ENCODE measurements at places on chromosomes 1 and 21. TPM values are rescaled to one million over a fixed set of nuclear protein-coding genes. Genes with fewer than 3 reads are reported as not detected.

- H3K27ac ChIP-seq = no peak overlapping the region
- H3K27me3 ChIP-seq = no peaks in the 10 kb centered on the region
- H3K4me1 ChIP-seq = peaks cover 8% of the 10 kb centered on the region
- DNase-seq = peak; percentile 21
- H3K4me3 ChIP-seq = no peak overlapping the region
Observed at GRCh38 chr21:36126208-36126565, 8.7 kb upstream of the CBR3 start.

- no peak overlapping the region for H3K4me3 ChIP-seq
- no peak overlapping the region for H3K27ac ChIP-seq
- H3K36me3 ChIP-seq = no peaks in the 10 kb centered on the region
- no peaks in the 10 kb centered on the region for H3K27me3 ChIP-seq
- DNase-seq = no peak
- H3K4me1 ChIP-seq = no peaks in the 10 kb centered on the region
Observed at GRCh38 chr1:182035097-182035770, 26.3 kb downstream of the ZNF648 start.

GRCh38 chr1:172421974-172422604 lies 1.6 kb downstream of the C1orf105 start:
- DNase-seq = no peak
- no peak overlapping the region for H3K27ac ChIP-seq
- no peaks in the 10 kb centered on the region for H3K4me1 ChIP-seq
- no peaks in the 10 kb centered on the region for H3K36me3 ChIP-seq
- H3K27me3 ChIP-seq = no peaks in the 10 kb centered on the region

DNA sequence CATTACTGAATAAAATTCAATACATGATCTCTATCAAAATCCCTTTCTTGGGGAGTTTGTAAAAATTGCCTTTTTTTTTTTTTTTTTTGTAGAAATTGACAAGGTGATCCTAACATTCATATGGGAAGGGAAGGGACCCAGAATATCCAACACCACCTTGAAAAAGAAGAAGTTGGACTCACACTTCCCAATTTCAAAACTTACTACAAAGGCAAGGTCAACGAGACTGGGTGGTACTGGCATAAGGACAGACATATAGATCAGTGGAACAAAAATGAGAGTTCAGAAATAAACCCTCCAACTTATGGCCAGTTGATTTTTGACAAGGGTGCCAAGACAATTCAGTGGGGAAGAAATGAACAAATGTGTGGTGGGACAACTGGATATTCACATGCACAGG lies 31.4 kb upstream of the CLSTN1 start:
- DNase-seq = no peak
- no peaks in the 10 kb centered on the region for H3K36me3 ChIP-seq
- no peak overlapping the region for H3K4me3 ChIP-seq
- H3K27me3 ChIP-seq = no peaks in the 10 kb centered on the region
- H3K27ac ChIP-seq = no peak overlapping the region

DNA sequence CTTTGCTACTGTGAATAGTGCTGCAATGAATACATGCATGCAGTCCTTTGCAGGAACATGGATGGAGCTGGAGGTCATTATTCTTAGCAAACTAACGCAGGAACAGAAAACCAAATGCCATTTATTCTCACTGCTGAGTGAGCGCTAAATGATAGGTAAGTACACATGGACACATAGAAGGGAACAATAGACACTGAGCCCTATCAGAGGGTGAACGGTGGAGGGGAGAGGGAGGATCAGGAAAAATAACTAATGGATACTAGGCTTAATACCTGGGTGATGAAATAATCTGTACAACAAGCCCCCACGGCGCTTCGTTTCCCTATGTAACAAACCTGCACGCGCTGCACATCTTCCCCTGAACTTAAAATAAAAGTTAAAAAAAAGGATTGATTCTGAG lies 8.9 kb downstream of the NIBAN1 start:
- no peak for DNase-seq
- H3K36me3 ChIP-seq = no peaks in the 10 kb centered on the region
- no peaks in the 10 kb centered on the region for H3K27me3 ChIP-seq
- H3K27ac ChIP-seq = no peak overlapping the region

DNA sequence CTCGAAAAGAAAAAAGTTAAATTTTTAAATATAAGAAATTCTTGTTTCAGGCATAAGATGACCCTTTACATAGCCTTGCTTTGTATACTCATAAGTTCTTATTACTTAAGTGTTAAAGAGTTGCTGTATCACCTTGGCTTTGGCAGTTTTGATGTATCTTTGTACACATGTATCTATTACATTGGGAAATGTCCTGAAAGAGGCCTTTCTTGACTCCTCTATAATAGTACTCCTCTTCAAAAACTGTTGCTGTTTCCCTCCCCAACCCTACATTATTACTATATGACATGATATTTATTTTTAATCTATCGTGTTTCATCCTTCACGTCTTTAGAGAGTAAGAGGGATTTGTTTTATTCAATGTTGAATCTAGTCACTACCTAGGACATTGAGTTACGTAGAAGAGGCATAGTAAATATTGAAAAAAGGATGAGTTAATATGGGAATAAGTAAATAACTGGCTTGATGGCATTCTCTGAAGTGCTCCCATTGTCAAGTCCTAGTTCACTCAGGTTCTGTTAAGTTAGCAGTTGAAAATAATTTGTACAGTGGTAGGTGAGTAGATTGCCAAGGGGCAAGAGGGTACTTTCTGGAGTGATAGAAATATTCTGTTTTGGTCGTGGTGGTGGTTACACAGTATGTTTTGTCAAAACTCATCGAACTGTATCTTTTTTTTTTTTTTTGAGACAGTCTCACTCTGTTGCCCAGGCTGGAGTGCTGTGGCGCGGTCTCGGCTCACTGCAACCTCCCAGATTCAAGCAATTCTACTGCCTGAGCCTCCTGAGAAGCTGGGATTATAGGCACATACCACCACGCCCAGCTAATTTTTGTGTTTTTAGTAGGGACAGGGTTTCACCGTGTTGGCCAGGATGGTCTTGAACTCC lies 8.2 kb downstream of the THRAP3 start:
- H3K36me3 ChIP-seq = peaks cover 64% of the 10 kb centered on the region
- H3K4me1 ChIP-seq = peaks cover 23% of the 10 kb centered on the region
- no peak for DNase-seq
- H3K27me3 ChIP-seq = no peaks in the 10 kb centered on the region
- no peak overlapping the region for H3K27ac ChIP-seq
- H3K4me3 ChIP-seq = no peak overlapping the region

DNA sequence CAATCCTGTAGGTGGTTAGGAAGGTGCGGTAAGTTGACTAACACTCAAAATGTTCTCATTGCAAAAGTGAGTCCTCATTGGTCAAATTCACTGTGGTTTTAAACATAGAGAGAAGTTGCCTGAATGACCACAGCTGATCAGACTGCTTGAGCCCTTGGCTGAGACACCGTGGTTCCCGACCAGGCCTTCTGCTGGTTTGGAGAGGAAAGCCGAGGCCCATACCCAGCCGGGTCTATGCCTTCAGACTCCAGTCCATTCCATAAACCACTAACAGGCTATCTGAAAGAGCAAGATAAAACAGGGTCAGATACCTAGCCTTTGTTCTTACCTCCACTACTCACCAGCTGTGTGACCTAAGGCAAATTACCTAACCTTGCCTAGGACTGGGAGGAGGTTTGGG lies 133.9 kb downstream of the LMX1A start:
- DNase-seq = no peak
- H3K27me3 ChIP-seq = no peaks in the 10 kb centered on the region
- H3K4me1 ChIP-seq = no peaks in the 10 kb centered on the region
- H3K27ac ChIP-seq = no peak overlapping the region
- H3K4me3 ChIP-seq = no peak overlapping the region

DNA sequence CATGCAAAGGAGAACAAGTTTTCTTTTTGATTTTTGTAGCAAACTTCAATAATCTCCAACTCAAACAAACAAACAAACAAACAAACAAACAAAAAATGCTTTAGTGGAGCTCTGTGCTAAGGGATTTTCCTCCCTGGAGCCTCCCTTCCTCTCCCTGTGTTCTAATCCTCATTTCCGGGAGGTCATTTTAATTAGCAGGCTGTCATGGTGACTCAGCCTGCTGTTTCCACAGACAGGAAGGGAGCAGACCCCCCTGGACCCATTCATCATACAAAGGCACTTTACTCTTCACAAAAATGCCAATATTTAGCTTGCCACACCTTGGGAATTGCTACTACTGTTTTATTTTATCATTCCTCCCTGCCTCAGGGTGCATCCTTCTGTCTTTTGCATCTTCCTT lies 61.0 kb upstream of the SPATA6 start:
- no peak overlapping the region for H3K27ac ChIP-seq
- no peaks in the 10 kb centered on the region for H3K36me3 ChIP-seq
- no peak overlapping the region for H3K4me3 ChIP-seq
- no peak for DNase-seq

DNA sequence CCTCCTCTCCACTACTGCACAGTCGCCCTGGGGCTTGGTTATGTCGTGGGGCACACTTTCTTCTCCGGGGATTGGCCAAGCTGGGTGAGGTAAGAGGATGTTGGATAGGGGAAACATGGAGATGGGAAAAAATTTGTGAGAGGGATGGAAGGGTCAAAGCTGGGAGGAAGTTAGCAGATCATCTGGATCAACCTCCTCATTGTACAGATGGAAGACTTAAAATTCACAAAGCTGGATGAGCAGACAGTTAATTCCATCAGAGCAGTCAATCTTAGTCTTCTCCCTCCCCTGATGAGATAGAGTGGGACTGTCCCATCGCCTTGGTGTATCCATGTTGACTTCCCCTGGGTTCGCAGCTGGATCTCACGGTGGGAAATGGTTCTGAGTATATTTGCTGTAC lies 69.6 kb upstream of the CNTN2 start:
- no peaks in the 10 kb centered on the region for H3K36me3 ChIP-seq
- no peaks in the 10 kb centered on the region for H3K27me3 ChIP-seq
- no peak overlapping the region for H3K4me3 ChIP-seq
- DNase-seq = no peak
- no peak overlapping the region for H3K27ac ChIP-seq

GRCh38 chr1:157968508-157968907 lies 24.9 kb upstream of the KIRREL1 start:
- no peak for DNase-seq
- H3K4me1 ChIP-seq = no peaks in the 10 kb centered on the region
- no peak overlapping the region for H3K27ac ChIP-seq
- no peak overlapping the region for H3K4me3 ChIP-seq
- no peaks in the 10 kb centered on the region for H3K27me3 ChIP-seq
- no peaks in the 10 kb centered on the region for H3K36me3 ChIP-seq

DNA sequence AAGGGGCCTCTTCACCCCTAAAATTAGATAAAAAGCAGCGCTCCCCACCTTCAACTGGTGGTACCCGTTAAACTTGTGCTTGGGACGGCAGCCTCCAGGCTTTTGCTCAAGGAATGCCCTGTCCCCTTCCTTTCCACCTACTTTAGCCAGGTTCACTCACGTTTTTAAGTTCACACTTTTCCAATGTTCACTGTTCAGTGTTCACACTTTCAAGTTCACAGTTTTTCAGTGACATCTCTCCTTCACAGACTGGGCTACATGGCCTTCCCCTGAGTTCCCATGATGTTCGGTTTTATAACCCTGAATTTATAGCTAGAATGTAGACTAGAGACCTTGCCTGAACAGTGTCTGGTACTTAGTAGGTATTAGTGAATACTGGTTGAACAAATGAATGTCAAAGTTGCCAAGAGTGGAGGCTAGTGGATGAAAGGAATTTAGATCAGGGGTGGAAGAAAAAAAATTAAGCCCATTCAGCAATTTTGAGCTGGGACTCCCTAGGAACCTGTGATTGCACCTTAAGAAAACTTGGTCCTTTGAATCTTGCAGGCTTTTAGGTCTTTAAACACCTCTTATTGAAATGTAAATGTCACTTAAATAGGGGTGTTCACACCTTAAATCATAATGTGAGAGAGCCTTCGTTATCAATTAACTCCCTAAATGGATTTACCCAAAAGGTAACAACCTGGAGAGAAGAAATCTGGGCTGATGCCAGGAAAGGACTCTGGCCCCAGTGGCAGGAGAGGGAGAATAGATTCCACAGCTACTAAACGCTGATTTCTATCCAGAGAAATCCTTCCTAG lies 12.3 kb downstream of the BTG2 start:
- no peaks in the 10 kb centered on the region for H3K36me3 ChIP-seq
- DNase-seq = no peak
- H3K4me1 ChIP-seq = peaks cover 53% of the 10 kb centered on the region
- no peaks in the 10 kb centered on the region for H3K27me3 ChIP-seq

DNA sequence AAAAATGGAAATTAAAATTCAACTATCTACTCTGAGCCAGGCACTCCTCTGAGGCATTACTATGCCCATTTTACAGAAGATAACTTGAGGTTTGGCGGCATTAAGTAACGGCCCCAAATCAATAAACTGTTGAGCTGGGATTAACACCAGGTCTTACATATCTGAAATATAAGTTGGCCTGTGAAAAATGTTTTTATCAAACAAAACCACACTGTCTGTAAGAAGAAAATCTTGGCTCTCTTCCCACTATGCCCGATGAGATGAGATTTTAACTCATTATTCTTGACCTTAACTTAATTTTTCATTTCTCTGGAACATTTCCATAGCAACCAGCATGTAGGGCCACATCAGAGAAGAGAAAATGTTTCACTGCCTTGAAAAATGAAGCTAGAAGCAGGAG lies 21.8 kb downstream of the RC3H1 start:
- H3K36me3 ChIP-seq = peaks cover 17% of the 10 kb centered on the region
- H3K4me3 ChIP-seq = no peak overlapping the region
- DNase-seq = no peak
- no peaks in the 10 kb centered on the region for H3K27me3 ChIP-seq

DNA sequence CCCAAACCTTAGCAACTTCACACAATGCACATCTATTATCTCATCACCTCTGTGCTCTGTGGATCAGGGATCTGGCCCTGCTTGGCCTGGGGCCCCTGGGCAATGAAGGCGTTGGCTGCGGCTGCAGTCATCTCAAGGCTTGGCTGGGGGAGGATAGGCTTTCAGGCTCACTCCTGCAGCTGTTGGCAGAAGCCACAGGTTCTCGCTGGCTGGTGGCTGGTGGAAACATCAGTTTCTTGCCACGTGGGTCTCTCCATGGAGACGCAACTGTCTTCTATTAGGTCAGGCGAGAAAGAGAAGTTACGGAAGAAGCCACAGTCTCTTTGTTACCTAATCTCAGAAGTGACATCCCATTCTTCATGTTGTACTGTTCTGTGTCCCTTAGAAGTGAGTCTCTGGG lies 3.6 kb upstream of the NPPA start:
- no peak overlapping the region for H3K27ac ChIP-seq
- no peaks in the 10 kb centered on the region for H3K4me1 ChIP-seq
- H3K36me3 ChIP-seq = no peaks in the 10 kb centered on the region
- H3K27me3 ChIP-seq = peaks cover 19% of the 10 kb centered on the region
- DNase-seq = no peak

- no peaks in the 10 kb centered on the region for H3K27me3 ChIP-seq
- H3K4me3 ChIP-seq = no peak overlapping the region
- no peaks in the 10 kb centered on the region for H3K36me3 ChIP-seq
Observed at GRCh38 chr1:214012418-214012817, 24.6 kb downstream of the PROX1 start.

Gene TINAGL1
- 154 TPM for total RNA-seq

Gene RYR2
- 7.8 TPM for total RNA-seq

Gene FCGR1A
- 40.9 TPM for total RNA-seq

Gene OR2T33
- not detected for total RNA-seq

Gene IL19
- total RNA-seq = not detected

Gene VWA5B1
- 0.09 TPM for total RNA-seq

Gene LRRC3
- 3.6 TPM for total RNA-seq

Gene DDR2
- 44.6 TPM for total RNA-seq

Gene LCE1B
- total RNA-seq = not detected

Gene SH2D5
- total RNA-seq = 0.52 TPM

Gene WNT9A
- total RNA-seq = 10.2 TPM

Gene NBPF4
- total RNA-seq = not detected

Gene NOS1AP
- total RNA-seq = 4.9 TPM

Gene ANKRD45
- total RNA-seq = 0.87 TPM

All from upper lobe of right lung (tissue), 1 donor.